ENCODE measurements at places on chromosomes 16 and 17.
A peak's percentile ranks its signal among the peaks of the same experiment; 100 is the strongest.

GRCh38 chr16:924806-925205, 46.0 kb downstream of the LMF1 start:
- no peak for DNase-seq

DNA sequence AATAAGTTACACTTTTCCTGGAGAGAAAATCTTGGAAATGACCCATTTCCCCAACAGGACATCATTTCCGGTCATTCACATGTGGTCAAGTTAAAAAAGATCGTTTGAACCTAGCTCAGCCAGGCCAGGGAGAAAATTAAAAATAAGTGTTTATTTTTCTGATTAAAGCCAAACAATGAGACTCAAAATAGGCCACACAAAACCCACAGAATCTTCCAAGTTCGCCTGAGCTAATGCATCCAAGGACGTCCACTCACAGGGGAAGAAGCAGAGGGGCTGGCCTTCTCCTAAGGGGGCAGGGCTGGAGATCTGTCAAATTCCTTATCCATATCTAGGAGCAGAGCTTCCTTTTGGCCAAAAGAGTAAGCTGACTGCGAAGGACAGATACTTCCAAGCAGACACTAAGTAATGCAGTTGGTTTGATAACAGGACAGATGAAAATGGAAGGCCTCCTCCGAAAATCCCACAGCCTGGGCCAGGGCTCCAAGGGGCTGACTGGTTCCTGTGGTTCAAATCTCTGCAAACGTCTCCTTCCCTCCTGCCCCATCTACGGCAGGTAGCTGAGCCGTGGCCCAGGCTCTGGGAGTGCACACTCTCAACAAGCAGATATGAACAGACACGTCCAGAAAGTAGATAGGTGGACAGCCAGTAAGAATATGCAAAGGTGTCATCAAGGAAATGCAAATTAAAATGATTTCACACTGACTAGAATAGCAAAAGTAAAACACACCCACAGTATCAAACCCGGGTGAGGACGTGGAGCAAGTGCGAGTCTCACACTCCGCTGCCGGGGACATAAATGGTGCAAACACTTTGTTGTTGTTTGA, 98.5 kb downstream of the MRM3 start:
- no peak for DNase-seq

GRCh38 chr17:44848257-44848795, 643 bp downstream of the HIGD1B start:
- no peak for DNase-seq

- no peak for DNase-seq
Observed at GRCh38 chr17:63358111-63358839, 87.8 kb downstream of the CYB561 start.

DNA sequence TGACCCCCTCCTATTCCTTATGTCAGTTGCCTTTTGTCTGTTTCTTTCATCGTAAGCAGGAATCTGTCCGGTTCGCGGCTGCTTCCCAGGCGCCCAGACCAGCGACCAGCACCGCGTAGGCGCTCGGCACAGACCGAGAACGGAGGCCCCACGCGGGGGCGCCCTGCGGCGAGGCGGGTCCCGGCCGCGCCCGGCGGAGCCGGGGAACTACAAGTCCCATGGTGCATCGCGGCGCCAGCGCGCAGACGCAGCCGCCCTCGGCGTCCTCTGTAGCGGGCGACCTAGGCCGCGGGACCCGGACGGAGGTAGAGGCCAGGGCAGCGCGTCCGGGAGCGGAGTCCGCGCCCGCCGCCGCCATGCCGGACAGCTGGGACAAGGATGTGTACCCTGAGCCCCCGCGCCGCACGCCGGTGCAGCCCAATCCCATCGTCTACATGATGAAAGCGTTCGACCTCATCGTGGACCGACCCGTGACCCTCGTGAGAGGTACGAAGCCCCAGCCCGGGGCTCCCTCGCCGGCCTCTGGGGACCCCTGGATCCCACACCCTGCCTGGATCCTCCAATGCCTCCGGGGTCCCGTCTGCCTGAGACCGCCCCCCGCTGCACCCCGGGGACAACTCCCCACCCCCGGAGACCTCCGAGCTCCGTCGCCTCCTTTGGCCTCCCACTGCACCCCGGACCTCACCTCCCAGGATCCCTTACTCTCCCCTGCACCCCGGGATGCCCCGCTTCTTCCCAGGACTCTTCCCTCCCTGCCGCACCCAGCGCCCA, at the start of gene NDUFB10:
Gene NDUFB10, plus strand, starts transcription at position 270 of the 771 bp plus-strand sequence. Its CDS starts 87 bp downstream, at position 357.
- peak; percentile 83 for DNase-seq

DNA sequence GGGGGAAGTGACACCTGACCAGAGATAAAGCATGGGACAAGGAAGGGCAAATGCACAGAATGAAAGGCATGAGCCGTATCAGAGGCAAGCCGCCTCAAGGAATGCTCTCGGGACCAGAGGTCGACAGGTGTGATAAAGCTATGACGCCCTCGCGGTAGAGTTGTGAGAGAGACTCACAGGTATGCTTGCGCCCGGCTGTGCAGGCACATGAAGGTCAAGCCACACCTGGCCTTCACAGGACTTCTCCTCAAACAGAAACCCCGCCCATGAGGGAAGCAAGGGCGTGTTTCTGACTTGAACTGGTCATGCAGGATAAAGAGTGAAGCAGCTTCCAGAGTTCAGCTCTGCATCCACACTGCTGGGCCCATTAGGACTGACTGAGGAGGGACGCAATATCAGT, 7.8 kb downstream of the NCBP3 start:
- no peak for DNase-seq

GRCh38 chr17:36723459-36724025, 122.2 kb downstream of the MRM1 start:
- DNase-seq, result no peak

DNA sequence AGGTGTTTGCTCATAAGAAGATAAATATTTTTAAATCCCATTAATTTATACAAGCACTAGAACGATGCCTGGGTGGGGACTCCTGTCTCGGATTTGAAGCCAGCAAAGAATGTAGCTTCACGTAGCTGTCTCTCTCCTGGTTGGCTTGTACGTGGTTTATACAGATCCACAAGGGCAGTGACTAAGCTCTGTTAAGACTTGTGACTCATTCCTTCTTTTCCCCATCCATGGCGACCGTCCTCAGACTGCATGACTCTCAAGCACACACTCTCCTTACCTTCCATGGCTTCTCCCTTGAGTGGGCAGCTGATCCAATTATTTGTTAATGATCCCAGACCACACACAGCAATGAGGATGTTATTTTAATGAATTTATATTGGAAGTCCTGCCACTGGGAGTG, 679.7 kb upstream of the SOX9 start:
- no peak for DNase-seq

DNA sequence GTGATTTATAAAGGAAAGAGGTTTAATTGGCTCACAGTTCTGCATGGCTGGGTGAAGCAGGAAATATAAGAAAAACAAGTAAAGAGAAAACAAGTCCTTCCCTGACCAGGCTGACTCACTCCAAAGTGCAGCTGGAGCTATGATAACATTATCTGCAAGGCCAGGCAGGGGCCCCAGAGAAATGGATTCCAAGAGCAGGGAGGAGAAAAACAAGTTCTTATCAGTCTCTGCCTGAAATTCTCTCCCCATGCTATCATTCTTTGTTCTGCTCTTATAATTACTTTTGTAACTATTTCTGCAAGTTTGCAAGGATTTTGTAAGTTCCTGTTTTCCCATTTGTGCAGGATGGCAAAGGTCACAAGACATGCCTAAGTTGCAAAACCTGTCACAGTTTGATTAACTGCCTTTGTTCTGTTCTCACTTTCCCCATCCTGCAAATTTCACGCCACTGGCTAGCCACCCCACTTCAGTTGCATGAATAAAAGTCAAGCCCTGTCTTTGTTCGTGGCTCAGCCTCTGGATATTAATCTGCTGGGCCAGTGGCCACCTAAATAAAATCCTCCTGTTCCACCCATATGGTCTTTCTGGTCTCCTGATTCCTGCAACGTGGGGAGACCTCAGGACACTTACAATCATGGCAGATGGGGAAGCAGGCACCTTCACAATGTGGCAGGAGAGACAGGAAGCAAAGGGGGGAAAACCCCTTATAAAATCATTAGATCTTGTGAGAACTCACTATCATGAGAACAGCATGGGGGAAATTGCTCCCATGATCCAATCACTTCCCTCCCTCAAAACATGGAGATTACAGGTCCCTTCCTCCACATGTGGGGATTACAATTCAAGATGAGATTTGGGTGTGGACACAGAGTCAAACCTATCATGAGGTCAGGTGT, 13.1 kb downstream of the ABCA9 start:
- no peak for DNase-seq

GRCh38 chr16:52786091-52786490, 239.1 kb upstream of the TOX3 start:
- DNase-seq, result no peak

- no peak for DNase-seq
Observed at GRCh38 chr17:49494399-49494985, 601 bp upstream of the NGFR start.

GRCh38 chr16:4325253-4325758, 9.4 kb downstream of the GLIS2 start:
- DNase-seq, result no peak

DNA sequence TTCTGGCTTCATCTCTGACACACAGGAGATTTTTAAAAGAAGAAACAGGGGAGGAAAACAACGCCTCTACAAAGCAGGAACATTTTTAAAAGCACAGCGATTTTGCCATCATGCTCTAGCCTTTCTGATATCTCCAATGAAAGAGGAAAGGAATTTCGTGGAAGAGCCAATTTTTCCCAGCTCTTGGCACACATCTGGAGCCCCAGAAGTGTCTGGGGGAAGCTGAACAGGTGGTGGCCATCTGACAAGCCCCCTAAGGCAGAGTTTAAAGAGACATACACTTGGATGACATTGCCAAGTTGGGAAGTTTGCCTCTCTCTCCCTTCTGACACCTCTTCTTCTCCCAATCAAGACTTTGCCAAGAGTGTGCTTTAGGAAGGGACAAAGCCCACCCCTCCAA, 82.1 kb downstream of the CCT6B start:
- no peak for DNase-seq

GRCh38 chr16:874366-875181, 74.0 kb upstream of the GNG13 start:
- DNase-seq, result no peak

DNA sequence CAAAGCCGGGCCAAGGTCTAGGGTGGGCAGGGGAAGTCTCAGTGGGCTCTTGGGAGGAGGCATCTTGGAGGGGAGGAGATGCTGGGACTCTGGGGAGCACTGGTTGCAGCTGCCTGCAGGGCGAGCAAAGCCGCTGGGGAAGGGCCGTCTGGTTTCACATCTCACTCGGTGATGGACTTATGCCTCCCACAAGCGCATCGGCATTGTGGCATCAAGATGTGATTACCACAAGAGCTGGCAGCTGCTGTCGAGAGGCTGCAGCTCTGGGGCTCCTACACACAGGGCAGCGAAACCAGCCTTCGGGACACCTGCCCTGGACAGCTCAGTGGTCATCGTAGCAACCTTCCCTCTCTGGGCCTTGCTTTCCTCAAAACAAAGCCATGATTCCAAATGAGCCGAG, 3.1 kb upstream of the KCNJ12 start:
- DNase-seq, result no peak

DNA sequence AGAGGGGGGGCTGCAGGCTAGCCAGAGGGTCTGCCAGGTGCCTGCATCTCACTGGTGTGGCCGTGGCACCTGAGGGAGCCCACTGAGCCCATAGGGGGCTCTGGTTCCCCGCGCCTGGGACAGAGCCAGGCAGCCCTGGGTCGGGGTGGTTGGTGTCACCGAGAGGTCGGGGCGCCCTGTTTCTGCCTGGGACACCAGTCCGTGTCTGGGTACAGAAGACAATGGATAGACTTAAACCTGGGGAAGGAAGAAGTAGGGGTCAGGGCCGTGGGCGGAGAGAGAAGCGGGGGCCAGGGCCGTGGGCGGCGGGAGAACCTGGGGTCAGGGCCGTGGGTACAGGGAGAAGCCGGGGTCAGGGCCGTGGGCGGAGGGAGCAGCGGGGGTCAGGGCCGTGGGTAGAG, 3.0 kb downstream of the RFNG start:
- DNase-seq, result no peak

DNA sequence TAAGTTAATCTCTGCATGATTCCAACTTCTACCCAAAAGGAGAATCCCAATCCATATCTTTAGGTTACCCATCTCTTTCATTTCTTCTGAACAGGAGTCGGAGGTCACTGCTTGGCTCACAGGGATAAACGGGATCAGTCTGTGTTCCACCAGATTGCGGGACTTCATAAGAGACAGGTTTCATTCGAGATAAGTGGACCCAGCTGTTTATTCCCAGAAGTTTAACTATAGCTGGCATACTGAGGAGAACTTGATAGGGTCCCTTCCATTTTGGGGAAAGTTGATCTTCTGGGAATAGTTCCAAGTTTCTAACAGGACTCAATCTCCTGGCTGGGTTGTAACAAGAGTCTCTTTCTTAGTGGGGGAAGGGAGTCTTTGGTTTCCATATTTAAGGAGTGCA, 45.4 kb upstream of the ARL4D start:
- no peak for DNase-seq

- DNase-seq, result no peak
Observed at GRCh38 chr17:43820759-43821158, 12.2 kb downstream of the MPP3 start.

GRCh38 chr16:11309895-11310633, 28.9 kb upstream of the PRM1 start:
- no peak for DNase-seq

GRCh38 chr16:3127745-3128144, 7.1 kb upstream of the ZNF213 start:
- DNase-seq, result no peak

- DNase-seq, result peak; percentile 19
Observed at GRCh38 chr16:50153596-50154419, 702 bp downstream of the TENT4B start.

GRCh38 chr16:72850853-72851252, 197.1 kb downstream of the ZFHX3 start:
- DNase-seq, result no peak

DNA sequence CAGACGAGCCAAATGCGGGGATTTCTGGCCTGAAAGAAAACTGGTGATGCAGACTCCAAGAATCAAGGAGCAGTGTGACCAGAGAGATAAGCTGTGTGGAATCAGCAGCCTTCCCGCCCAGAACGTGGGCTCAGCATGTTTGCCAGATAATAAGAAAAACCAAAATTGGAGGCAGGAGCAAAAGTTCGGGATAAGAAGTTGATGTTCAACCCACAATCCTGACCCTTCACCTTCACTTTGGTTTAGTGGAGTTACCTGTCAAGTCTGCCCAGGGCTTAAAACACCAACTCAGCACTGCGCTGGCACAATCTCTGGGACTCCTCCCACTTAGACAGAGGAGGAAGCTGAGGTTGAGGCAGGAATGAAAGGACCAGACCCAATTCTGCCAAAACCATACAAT, 3.1 kb downstream of the SLC43A2 start:
- DNase-seq, result no peak

DNA sequence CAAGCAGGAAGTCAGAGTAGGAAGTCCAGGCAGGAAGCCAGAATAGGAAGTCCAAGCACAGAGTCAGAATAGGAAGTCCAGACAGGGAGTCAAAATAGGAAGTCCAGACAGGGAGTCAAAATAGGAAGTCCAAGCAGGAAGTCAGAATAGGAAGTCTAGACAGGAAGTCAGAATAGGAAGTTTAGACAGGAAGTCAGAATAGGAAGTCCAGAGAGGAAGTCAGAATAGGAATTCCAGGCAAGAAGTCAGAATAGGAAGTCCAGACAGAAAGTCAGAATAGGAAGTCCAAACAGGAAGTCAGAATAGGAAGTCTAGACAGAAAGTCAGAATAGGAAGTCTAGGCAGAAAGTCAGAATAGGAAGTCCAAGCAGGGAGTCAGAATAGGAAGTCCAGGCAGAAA, 105.3 kb upstream of the C16orf82 start:
- DNase-seq, result no peak

Measured in stimulated activated CD4-positive, alpha-beta T cell treated with anti-CD3 and anti-CD28 coated beads, TNF-alpha, amount 100 ng/mL, for 24 hours (primary cell).